ENCODE measurements at places on chromosomes 1 and 21. TPM values are rescaled to one million over a fixed set of nuclear protein-coding genes. Genes with fewer than 3 reads are reported as not detected.

DNA sequence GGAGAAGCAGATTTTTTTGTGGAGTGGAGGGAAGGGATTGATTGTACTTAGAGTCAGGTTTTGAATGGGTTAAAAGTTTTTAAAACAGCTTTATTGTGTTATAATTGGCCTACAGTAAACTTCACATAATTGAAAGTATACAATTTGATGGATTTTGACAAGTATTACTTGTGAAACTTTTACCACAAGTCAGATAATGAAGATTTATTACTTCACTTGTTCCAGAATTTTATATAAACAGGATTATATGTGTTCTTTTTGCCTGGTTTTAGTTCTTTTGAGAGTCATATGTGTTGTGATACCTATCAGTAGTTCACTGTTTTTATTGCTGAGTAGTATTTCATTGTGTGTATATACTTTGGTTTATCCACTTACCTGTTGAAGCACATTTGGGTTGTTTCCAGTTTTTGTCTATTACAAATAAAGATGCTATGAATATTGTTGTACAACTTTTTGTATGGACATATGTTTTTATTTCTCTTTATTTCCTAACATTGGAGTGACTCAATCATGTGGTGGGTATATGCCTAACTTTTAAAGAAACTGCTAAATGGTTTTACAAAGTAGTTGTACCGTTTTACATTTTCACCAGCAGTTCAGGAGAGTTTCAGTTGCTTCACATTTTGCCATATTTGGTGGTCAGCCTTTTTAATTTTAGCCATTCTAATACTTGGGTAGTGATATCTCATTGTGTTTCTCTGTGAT lies 71.0 kb downstream of the DYRK1A start:
- H3K27ac ChIP-seq = no peak overlapping the region
- H3K4me1 ChIP-seq = peaks cover 12% of the 10 kb centered on the region
- H3K27me3 ChIP-seq = no peaks in the 10 kb centered on the region
- H3K4me3 ChIP-seq = no peak overlapping the region

The SV2A gene
- 2.3 TPM for total RNA-seq

- peak overlapping the region; percentile 26 for H3K27ac ChIP-seq
- H3K4me1 ChIP-seq = peaks cover 6% of the 10 kb centered on the region
- no peak for DNase-seq
- no peaks in the 10 kb centered on the region for H3K36me3 ChIP-seq
- no peaks in the 10 kb centered on the region for H3K27me3 ChIP-seq
Measured at GRCh38 chr1:225847610-225848009, 34.6 kb downstream of the TMEM63A start.

- H3K27ac ChIP-seq = no peak overlapping the region
- DNase-seq = no peak
- H3K36me3 ChIP-seq = no peaks in the 10 kb centered on the region
- no peaks in the 10 kb centered on the region for H3K27me3 ChIP-seq
- H3K4me1 ChIP-seq = peaks cover 47% of the 10 kb centered on the region
Measured at GRCh38 chr1:26701266-26701994, 5.6 kb downstream of the ARID1A start.

GRCh38 chr1:232726048-232726779 lies 79.0 kb upstream of the MAP10 start:
- H3K4me3 ChIP-seq = no peak overlapping the region
- no peak for DNase-seq
- H3K4me1 ChIP-seq = no peaks in the 10 kb centered on the region
- H3K27me3 ChIP-seq = no peaks in the 10 kb centered on the region
- no peaks in the 10 kb centered on the region for H3K36me3 ChIP-seq

The PLA2G2C gene
- 0.09 TPM for total RNA-seq

The TUFT1 gene
- 9.2 TPM for total RNA-seq

- no peaks in the 10 kb centered on the region for H3K36me3 ChIP-seq
- no peaks in the 10 kb centered on the region for H3K27me3 ChIP-seq
- H3K4me1 ChIP-seq = peaks cover 2% of the 10 kb centered on the region
- H3K27ac ChIP-seq = no peak overlapping the region
- no peak for DNase-seq
- no peak overlapping the region for H3K4me3 ChIP-seq
Measured at GRCh38 chr1:152442765-152443164, 28.7 kb upstream of the CRNN start.

GRCh38 chr1:11045428-11046269 lies 1.4 kb downstream of the MASP2 start:
- H3K36me3 ChIP-seq = no peaks in the 10 kb centered on the region
- H3K4me3 ChIP-seq = no peak overlapping the region
- H3K4me1 ChIP-seq = no peaks in the 10 kb centered on the region

DNA sequence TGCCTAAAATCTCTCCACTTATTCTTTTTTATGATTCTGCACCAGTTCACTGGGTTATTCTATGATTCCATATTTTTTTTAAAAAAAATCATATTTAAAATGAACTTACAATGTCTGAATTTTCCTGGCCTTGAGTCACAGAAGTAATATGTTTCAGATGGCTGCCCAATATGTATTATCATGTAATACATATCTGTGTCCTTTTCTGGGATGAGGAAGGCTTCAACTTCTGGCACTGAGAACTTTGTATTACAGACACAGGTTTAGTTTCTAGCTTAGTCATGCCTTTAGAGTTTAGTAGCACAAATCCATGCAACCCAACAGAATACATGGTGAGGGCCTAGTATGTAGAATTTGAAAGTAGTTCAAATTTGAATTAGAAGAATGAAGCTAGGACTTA lies 7.8 kb upstream of the HSD17B7 start:
- H3K36me3 ChIP-seq = peaks cover 18% of the 10 kb centered on the region
- H3K27me3 ChIP-seq = no peaks in the 10 kb centered on the region
- no peak for DNase-seq
- H3K27ac ChIP-seq = no peak overlapping the region

The PDPN gene
- total RNA-seq = 27.9 TPM

DNA sequence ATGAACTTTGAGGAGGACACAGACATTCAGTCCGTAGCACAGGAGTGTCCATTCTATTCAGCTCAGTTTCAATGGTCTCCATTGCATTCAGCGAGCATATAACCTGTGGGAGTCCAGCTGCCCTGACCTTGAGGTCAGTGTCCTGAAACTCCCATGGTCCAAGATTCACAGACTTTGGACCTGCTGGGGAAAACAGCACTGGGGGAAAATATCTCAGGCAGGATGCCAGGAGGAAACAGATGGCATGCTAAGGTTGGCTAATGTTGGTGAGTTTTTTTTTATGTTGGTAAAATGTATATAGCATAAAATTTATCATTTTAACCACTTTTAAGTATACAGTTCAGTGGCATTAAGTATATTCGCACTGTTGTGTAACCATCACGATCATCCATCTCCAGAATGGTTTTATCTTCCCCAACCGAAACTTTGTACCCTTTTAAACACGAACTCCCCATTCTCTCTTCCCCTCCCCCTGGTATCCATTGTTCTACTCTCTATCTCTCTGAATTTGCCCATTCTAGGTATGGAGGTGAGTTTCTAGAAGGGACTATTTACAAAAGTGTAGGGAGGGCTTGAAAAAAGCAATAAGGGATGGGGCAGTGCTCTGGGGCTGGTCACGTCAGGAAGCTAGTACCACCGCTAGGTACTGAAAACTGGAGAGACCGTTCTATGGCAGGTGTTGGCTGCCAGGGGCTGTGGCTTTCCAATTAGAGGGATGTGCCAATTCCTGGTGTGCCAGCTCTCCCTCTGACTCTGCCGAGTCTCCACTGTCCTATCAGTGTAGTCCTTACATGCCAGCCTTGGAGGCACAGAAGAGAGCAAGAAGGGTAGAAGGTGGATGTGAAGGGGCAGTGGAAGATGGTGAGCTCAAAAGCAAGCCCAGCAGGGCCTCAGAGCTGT lies 85.3 kb downstream of the FOXD2 start:
- no peak overlapping the region for H3K4me3 ChIP-seq
- no peaks in the 10 kb centered on the region for H3K36me3 ChIP-seq
- H3K4me1 ChIP-seq = no peaks in the 10 kb centered on the region

DNA sequence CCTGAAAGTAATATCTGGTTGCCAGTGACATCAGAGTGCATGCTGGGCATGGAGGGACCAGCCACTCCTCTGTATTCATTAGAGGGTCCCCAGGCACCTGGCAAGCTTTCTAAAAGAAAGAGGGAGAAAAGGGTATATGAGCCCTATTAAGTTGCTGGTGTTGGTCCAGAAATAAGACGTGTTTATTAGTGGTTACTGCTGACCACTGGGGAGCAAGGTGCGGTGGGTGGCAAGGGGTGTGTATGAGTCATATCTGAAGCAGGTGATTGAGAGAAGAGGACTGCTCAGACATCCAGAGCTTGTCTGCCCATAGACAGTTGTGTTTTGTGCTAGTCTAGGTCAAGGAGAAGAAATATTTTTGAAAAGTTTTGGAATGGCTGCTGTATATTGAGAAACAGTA lies 298.1 kb downstream of the TM2D1 start:
- DNase-seq = no peak
- H3K4me1 ChIP-seq = peaks cover 20% of the 10 kb centered on the region
- no peak overlapping the region for H3K4me3 ChIP-seq
- H3K27ac ChIP-seq = no peak overlapping the region
- no peaks in the 10 kb centered on the region for H3K27me3 ChIP-seq

GRCh38 chr1:8023287-8023994 lies 2.7 kb downstream of the ERRFI1 start:
- H3K27me3 ChIP-seq = no peaks in the 10 kb centered on the region
- no peak overlapping the region for H3K27ac ChIP-seq
- no peak for DNase-seq
- no peak overlapping the region for H3K4me3 ChIP-seq
- H3K4me1 ChIP-seq = peaks cover 6% of the 10 kb centered on the region

The PGLYRP4 gene
- 1.0 TPM for total RNA-seq

- H3K27me3 ChIP-seq = no peaks in the 10 kb centered on the region
- no peaks in the 10 kb centered on the region for H3K4me1 ChIP-seq
- H3K4me3 ChIP-seq = no peak overlapping the region
- no peak overlapping the region for H3K27ac ChIP-seq
Measured at GRCh38 chr1:221816899-221817298, 75.0 kb upstream of the DUSP10 start.

The RGS16 gene
- total RNA-seq = 13.6 TPM

The DDI2 gene
- 94.3 TPM for total RNA-seq

DNA sequence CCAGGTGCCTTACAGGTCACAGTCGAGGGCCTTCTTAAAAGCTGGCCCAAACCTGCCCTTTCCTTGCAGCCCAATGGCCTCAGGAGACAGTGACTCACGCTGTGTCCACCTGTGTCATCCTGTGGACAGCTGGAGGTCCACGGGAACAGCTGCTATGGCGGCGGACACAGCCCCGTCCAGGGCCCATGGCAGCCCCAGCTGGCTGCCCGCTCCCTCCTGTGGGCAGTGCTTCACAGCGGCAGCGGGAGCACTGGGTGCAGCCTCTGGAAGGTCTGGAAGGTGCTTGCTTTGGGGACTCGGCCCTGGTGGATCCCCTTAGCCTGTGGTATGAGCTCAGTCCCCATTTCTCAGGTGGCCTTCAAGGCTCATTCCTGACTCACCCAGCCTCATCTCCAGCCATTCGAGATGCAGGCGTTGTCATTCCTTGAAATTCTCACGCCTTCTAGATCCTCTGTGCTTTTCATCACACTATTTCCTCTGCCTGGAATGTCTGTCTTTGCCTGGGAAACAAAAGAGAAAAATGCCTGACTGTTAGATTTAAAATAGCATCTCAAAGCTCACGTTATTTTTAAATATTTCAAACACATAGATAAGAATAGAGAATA lies 86.8 kb downstream of the KIF26B start:
- no peaks in the 10 kb centered on the region for H3K4me1 ChIP-seq
- no peaks in the 10 kb centered on the region for H3K27me3 ChIP-seq
- no peak overlapping the region for H3K27ac ChIP-seq
- no peak for DNase-seq
- no peak overlapping the region for H3K4me3 ChIP-seq

DNA sequence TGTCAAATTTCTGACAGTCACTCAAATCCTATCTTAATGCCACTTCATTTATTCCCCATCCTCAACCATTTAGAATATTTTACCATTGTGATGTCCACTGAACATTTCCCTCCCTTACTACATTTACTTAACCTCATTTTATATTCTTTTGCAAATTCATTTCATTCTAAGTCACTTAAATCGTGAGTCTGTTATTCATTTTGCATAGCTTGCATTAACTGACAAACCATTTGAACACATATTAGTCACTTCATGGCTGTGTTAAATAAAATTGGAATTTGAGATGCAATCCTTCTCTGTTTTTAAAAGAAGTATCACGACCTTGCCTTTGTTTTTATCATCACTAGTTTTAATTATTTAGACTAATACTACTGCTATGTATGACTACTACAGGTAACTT lies 199.4 kb upstream of the COL11A1 start:
- H3K4me3 ChIP-seq = no peak overlapping the region
- H3K4me1 ChIP-seq = no peaks in the 10 kb centered on the region

The VWA5B1 gene
- total RNA-seq = 0.40 TPM

GRCh38 chr1:110393286-110393685 lies 2.5 kb upstream of the SLC16A4 start:
- no peaks in the 10 kb centered on the region for H3K36me3 ChIP-seq
- peaks cover 8% of the 10 kb centered on the region for H3K4me1 ChIP-seq
- H3K27me3 ChIP-seq = no peaks in the 10 kb centered on the region
- no peak overlapping the region for H3K4me3 ChIP-seq
- DNase-seq = no peak

Data from lung (tissue), 17 donors.